RPMI7951 (cell line): ENCODE measurements at places on chromosomes 2 and 18.

- no peak for DNase-seq
These were observed 287.4 kb downstream of the PID1 start for GRCh38 chr2:228983700-228984099.

DNA sequence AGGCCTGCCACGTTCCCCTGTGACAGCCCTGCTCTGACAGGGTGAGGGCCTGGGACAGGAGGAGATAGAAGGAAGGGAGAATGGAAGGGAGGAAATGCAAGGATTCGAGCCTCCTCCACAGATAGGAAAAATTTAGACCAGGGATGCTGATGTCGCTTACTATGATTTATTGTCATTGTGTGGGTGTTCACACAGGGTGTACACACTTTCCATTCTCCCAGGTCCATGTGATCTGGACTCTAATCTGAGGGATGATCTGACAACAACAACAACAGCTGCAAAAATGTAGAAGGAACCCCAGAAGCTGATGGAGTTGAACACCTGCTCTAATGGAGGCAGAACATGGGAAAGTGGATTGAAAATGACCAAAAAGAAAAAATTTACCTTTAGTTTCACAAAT lies 231.7 kb upstream of the TNP1 start:
- DNase-seq = no peak

DNA sequence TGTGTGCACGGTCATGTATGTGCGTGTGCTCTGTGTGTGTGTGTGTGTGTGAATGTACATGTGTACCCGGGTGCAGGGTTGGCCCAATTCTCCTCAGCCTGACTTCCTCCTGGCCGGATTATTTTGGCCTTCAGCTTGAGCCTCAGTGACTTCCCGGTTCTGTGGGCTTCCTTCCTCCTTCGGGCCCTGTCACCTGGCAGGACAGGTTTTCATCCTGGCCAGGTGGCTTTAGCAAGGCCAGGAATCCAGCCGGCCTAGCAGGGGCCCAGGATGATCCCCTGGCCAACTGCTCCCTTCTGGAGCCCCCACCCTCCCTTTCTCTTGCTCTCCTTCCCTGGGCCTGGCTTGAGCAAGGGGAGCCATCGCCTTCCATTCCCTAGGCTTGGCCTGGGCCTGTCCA lies 140.5 kb downstream of the INHBB start:
- DNase-seq = no peak

DNA sequence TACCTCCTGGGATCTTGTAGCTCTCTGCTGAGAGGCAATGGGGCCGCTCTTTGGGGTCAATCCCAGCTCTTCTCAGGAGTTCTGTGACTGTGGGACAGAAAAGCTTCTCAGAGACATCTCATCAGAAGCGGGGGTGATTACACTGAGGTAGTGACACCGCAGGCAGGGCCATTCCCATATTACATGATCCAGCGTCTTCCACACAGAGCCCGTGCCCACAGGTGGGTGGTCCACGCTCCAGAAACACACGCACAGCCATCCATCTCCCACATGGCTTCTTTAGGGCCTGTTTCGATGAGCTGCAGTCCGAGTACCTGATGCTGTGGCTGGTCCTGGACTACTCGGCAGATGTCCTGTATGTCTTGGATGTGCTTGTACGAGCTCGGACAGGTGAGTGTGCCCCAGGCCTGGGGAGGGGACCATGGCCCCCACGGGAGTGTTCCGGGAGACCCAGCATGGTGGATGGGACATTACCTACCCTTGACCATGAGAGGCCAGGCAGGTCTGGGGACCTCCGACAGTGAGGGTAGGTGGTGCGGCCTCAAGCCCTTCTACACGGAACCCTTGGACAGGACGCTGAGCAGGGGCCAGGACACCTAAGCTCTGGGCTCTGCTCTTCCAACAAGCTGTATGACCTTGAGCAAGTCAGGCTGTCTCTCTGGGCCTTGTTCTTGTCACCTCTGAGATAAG lies 45.5 kb downstream of the CNGA3 start:
- DNase-seq = no peak

GRCh38 chr18:66707473-66707872 lies 103.6 kb upstream of the CDH19 start:
- no peak for DNase-seq

DNA sequence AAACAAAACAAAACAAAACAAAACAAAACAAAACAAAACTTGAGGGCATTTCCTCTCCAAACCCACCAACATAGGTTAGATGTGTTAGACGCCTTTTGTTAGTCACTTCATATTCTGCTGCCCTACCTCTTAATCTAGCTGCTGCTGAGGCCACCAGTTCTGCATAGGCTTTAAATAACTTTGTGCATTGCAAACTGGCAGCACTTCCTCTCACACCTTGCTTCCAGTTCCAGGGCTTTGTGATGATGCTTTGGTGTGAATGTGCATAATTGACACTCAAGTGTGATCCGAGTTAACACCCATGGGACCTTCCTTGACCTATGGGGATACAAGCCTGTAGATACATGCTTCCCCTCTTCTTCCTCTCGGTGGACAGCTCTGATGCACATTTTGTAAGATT lies 2.3 kb upstream of the SERPINB11 start:
- no peak for DNase-seq

DNA sequence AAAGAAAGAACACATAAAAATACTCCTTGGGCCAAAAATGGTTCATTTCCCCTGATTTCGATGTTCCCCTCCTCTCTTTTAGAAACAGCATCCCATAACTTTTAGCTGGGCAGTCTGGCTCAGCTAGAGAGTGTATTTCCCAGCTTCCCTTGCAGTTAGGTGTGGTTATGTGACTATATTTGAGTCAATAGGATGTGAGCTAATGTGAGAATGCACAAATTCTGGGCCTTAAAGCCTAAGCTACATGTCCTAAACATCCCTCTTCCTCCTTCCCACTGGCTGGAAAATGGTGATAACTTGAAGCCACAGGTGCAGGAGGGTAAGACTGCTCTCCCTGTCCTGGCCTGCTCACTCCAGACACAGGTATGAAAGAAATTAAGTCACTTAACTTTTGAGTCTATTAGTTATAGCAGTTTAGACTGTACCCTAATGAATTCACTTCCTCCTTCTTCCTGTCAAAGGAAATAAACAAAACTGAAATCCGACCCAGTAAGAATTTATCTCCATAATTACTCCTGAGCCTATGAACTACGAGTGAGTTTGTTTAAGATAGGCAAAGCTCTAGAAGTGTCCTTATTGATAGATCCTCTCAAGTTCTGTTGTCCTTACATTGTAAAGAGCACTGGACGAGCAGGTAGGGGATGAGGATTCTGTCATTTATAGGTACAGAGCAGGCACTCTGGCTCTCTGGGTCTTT lies 177.6 kb downstream of the MTX2 start:
- no peak for DNase-seq

DNA sequence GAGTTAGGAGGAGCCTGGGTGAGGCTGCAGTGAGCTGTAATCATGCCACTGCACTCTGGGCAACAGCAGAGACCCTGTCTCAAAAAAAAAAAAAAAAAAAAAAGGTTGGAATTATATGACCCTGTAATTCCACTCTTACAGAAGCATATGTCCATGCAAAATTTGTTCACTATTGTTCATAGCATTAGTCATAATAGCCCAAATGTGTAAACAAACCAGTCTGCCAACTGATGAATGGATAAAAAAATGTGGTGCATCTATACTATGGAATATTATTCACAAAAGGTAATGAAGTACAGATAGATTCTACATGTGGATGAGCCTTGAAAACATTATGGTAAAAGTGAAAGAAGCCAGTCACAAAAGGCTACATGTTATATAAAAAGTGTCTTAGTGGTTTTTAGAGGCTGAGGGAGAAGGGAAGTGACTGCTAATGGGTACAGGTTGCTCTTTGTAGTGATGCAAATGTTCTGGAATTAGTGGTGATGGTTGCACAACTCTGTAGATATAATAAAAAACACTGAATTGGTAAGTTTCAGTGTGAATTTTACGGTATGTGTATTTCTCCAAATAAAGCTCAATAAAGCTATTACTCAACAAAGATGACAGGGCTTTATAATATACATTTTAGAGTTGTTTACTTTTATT lies 9.4 kb downstream of the COA5 start:
- DNase-seq = no peak

DNA sequence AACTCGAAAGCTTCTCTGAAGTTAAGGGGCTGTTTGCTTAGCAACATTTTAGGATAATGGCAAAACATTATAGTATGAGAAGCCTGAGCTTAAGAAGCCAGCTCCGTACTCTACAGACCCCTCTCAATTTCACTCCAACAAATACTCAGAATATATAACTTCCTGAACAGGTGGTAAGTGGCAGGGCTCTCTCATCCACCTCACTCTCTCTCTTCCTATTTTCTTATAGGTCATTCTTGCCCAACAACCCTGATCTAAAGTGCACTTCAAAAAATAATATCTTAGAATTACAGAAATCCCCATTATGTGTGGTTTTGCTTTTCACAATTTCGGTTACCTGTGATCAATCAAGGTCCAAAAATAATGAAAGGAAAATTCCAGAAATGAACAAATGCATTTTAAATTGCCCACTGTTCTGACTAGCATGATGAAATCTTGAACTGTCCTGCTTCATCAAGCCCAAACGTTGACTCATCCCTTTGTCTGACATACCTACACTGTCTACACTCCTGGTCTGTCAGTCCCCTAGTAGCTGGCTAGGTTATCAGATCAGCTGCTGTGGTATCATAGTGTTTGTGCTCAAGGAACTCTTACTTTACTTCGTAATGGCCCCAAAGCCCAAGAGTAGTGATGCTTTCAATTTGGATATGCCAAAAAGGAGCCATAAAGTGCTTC lies 122.8 kb upstream of the COL5A2 start:
- DNase-seq = peak; percentile 29

GRCh38 chr18:77208964-77209363 lies 40.7 kb upstream of the GALR1 start:
- peak; percentile 83 for DNase-seq

- no peak for DNase-seq
These were observed 49.7 kb downstream of the BABAM2 start for GRCh38 chr2:27940090-27940671.

DNA sequence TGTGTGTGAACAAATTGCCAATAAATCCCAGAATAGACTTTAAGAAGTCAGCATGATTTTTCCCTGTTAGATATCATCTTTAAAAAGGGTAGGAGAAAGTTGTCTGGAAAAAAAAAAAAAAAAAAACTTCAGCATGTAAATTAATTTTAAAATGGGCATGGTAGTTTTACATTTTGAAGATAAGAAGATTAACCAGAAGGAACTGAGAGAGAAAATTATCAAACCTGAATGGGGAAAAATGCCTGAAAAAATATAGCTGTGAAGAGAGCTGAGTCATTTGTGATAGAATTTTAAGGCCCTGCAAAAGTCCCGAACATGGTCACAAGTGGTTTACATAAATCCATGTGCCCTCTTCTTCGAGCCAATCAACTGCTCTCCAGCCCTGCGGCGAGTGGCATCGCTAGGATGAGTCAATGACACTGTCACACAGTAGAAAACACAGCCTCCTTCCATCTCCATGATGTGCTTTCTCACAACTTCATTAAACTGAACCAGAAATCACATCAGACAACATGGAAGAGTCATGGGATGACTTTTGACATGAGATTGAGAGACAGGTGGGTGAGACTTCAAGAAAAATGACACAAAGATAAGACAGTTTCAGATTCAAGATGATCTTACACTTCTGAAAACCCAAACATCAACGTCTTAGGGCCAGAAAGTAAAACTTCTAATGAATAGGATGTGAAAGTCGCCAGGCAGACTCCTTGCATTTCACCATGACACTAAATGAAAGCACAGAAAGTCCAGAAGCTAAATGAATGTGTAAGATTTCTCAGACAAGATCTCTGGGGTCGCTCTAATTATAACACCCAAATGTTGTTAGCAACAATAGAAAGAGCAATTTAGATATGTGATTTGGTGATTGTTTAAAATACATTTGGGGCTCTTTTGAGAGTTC lies 273.0 kb upstream of the ID2 start:
- DNase-seq = no peak

DNA sequence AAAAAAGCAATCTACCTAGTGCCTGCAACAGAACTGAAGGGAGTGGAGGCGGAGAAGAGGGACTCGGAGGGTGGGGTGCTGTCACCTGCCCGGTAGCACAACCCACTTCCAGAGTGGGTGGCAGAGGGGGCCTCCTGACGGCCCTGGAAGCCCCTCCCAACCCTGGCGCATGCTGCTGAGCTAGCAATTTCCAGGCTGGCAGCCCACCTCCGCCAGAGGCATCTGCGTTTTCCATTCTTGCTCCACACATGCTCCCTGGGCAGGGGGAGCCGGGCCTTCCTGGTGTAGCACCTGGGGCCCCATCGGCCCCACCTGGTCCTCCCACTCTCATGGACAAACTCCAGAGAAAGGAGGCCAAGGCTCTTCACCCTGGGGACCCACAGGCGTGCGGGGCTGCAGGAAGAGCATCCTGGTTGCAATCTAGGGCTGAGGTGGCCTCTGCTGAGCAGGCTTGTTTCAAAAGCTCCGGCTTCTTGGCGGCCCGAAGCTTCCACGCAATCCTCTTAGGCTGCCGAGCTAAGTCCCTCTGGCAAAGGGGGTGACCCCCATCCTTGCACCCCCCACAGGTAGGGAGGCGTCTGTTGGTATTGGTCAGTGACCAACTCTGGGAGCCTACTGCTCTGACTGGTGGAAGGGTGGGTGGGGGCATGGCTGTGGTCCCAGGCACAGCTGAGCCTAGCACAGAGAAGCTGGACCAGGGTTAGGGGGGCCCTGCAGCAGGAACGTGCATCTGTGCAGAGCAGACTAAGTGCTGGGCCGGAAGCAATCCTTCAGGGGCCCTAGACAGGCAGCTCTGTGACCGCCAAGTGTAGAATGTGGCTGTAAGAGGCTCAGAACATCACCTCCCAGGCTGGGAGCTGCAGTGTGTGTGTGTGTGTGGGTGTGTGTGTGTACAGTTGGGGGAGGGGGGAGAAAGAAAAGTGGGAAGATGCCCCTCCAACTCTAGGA lies 2.6 kb downstream of the HS6ST1 start:
- DNase-seq = no peak

- no peak for DNase-seq
These were observed 7.0 kb downstream of the ZBTB14 start for GRCh38 chr18:5288517-5288935.

GRCh38 chr18:3151399-3152264 lies 68.1 kb downstream of the MYOM1 start:
- DNase-seq = peak; percentile 22

- no peak for DNase-seq
These were observed 252.3 kb downstream of the CYRIA start for GRCh38 chr2:16413285-16413684.

DNA sequence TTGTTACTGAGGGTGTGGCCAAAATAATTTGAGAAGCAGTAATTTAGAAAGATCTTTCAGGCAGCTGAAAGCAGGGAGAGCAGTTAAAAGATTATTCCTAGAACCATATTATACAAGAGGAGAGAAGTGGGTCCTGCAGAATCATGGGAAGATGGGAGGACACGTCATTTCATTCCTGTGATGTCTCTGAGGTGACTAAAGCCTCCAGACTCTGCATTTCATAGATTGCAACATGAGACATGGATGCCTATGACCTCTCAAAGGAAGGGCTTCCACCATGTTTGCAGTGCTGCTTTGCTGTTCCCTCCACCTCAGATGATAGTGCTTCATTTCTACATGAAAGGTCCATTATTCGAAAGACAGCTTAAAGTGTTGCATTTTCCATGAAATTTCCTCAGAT lies 788.4 kb downstream of the TSN start:
- peak; percentile 32 for DNase-seq

GRCh38 chr18:45415614-45416013 lies 199.7 kb upstream of the SLC14A2 start:
- no peak for DNase-seq

- DNase-seq = no peak
These were observed 646.3 kb upstream of the LRATD1 start for GRCh38 chr2:13986119-13986720.

GRCh38 chr2:24730481-24730880 lies 62.7 kb downstream of the PTRHD1 start:
- DNase-seq = no peak

GRCh38 chr2:10501451-10501961 lies 53.4 kb upstream of the ODC1 start:
- DNase-seq = no peak

GRCh38 chr2:30425326-30425725 lies 21.7 kb upstream of the LCLAT1 start:
- DNase-seq = peak; percentile 45
